ENCODE measurements at places on chromosomes 11 and 22.

GRCh38 chr22:17638182-17638431 is 450 bp upstream of the BCL2L13 start:
- DNase-seq = no peak

GRCh38 chr11:92820860-92821259 is 148.6 kb upstream of the MTNR1B start:
- no peak for DNase-seq

- DNase-seq = peak; percentile 5
Measured at GRCh38 chr22:29167032-29167911, 38.4 kb upstream of the EMID1 start.

DNA sequence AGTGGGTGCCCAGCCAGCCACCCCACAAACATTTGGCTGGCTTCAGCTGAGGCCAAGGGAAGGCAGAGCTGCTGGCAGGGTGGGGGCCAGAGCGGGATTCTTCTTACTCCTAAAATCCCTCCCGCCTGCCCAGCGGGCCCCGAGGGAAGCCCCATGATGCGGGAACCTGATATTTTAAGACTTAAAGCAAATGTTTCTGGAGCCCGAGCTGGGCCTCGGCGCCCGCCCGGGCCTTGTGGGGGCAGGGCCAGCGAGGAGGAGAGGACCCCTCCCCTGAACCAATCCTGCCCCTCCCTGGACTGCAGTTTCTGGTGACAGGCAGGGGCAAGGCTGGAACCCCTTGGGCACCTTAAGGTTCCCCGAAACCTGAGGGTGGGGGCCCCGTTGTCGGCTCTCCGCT is 17.2 kb downstream of the GP1BB start:
- DNase-seq = no peak

GRCh38 chr11:63573881-63574855 is 11.0 kb upstream of the PLAAT2 start:
- peak; percentile 62 for DNase-seq

- DNase-seq = no peak
Measured at GRCh38 chr11:57335023-57335342, 709 bp downstream of the SSRP1 start.

GRCh38 chr11:9962722-9963121 is 298.8 kb downstream of the SWAP70 start:
- DNase-seq = no peak

DNA sequence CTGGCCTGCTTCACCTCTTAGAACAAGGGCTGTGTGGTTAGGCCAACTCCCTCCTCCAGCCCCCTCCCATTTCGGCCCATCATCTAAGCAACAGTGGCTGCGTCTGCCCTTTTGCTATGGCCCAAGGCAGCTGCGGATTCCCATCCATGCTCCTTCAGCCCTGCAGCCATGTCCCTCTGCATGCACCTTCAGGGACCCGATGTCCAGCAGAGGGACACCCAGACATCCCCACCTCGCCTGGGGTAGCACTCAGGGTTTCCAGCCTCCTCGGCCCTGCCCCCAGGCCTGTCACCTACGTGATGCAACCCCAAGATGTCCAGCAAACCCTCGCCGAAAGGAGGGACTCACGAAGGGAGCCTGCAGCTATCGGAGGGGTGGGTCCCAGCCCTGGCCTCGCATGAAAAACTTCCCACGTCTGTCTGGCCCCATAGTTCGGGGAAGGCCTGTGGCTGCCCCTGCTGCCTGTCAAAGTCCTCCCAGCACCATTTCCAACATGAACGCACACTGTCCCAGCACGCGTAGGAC is 194.4 kb downstream of the CTTN start:
- no peak for DNase-seq

- no peak for DNase-seq
Measured at GRCh38 chr22:36673821-36674220, 29.7 kb downstream of the CACNG2 start.

GRCh38 chr11:128886406-128887124 is 4.6 kb upstream of the KCNJ5 start:
- no peak for DNase-seq

DNA sequence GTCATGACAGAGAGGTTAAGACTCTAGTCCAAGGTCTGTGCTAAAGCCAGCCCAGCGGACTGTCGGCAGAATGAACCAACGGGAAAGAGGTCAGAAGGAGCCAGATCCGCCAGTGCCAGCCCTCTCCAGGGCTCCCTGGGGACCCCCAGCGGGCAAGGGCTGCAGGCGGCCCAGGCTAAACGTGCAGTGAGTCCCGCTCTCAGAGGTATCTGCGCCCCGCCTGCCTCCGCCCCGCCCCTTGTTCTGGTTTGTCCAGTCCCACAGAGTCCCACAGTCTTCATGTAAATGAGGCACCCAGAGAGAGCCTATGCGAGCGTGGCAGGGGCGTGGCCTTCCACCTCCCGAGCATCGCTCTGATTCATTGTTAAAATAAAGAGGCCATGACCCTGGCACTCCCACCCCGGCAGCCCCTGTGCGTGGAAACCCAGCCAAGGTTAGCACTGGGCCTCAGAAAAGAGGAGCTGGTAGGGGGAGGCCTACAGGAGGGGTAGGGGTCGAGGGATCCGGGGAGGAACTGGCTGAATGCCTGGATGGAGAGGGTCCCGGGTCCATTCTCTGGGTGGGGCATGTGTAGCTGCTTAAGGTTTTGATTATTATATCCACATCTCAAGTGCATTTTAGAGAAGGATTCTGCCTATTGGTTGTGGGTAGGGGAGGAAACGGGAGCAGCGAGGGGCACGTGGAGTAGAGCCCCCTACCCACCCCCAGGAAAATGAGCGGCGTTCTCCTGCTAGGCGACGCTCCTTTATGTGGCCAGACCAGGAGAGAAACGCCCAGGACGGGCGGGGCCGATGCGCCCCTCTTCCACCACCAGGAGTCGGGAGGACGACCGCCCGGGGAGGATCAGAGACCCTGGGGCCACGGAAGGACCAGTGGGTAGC is at the start of gene TRIOBP:
Gene TRIOBP (plus strand): TSS at position 392 of the 881 bp plus-strand sequence. CDS start 4,318 bp downstream, outside the sequence.
- peak; percentile 91 for DNase-seq

DNA sequence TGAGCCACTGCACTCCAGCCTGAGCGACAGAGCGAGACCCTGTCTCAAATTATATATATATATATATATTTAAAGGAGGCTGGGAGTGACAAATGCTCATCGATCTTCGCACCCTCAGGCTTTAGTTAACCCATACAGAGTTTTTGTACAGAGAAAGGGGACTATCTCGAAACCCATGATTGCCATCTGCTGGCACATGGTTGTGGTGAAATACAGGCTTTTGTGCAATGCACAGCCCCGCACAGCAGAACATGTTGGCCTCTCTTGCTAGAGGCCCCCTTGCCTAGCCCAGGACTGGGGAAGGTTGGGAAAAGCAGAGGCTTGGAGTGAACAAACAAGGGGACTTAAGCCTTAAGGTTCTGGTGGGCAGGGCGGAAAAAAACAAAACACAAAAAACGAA is 3.6 kb downstream of the MYBPC3 start:
- DNase-seq = no peak

DNA sequence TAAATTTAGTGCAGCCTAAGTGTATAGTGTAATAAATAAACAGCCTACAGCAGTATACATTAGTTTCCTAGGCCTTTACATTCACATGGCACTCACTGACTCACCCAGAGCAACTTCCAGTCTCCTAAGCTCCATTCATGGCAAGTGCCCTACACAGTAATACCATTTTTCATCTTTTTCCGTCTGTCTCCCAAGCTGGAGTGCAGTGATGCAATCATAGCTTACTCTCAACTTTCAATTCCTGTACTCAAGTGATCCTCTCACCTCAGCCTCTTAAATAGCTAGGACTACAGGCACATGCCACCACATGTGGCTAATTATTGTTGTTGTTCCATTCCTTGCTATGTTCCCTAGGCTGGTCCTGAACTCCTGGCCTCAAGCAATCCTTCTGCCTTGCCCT is 54.4 kb downstream of the FCHSD2 start:
- no peak for DNase-seq

DNA sequence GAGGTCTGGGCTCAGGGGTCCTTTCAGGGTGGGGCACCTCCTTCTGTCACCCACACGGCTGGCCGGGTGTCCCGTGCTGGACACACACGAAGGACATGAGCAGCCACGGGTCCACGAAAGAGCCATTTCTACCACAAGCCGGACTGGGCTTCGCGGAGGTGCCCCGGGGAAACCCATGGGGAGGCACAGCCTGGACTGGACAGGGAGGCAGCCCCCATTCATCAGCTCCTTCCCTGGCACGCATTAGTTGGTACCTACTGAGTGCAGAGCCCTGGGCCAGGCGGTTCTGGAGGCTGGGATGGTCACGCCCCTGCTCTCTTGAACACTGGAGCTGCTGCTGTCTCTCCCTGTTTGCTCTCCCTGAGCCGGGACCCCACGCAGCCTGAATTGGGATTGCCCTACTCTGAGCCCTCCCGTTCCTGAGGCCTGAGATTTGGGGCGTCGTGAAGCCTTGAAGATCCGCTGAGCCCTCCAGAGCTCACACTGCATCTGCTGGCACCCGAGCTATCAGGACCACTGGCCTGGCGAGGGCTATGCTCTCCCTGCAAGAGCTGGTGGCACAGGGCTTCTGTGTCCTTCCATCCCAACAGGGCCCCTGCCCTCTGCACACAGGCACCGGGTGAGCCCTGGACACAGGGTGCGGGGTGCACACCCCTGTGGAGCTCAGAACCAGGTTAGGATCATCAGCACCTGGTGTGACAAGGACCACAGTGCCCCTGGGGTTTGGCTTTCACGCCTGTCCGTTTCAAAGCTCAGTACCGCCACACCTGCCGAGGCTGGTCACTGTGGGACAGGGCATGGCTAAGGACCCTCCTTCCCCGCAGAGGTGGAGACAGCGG is 84.6 kb downstream of the MYEOV start:
- DNase-seq = no peak

- DNase-seq = no peak
Measured at GRCh38 chr11:17725174-17725573, 5.8 kb downstream of the MYOD1 start.

GRCh38 chr11:117200813-117201657 is 1.9 kb downstream of the TAGLN start:
- DNase-seq = no peak

DNA sequence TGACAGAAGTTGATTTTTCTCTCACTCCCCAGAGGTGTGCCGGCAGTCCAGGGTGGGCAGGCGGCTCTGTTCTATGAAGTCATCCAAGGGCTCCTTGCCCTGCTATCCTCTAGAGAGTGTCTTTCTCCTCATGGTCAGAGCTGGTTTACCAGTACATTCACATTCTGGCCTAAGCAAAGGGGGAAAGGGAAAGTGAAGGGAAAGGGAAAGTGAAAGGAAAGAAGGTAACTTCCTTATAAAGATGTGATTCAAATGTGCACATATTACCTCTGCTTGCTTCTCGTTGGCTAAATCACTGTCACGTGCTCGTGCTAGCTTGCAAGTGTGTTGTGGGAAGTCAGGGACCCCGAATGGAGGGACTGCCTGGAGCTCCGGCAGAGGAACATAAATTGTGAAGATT is 2.9 kb upstream of the HTATIP2 start:
- DNase-seq = peak; percentile 56

DNA sequence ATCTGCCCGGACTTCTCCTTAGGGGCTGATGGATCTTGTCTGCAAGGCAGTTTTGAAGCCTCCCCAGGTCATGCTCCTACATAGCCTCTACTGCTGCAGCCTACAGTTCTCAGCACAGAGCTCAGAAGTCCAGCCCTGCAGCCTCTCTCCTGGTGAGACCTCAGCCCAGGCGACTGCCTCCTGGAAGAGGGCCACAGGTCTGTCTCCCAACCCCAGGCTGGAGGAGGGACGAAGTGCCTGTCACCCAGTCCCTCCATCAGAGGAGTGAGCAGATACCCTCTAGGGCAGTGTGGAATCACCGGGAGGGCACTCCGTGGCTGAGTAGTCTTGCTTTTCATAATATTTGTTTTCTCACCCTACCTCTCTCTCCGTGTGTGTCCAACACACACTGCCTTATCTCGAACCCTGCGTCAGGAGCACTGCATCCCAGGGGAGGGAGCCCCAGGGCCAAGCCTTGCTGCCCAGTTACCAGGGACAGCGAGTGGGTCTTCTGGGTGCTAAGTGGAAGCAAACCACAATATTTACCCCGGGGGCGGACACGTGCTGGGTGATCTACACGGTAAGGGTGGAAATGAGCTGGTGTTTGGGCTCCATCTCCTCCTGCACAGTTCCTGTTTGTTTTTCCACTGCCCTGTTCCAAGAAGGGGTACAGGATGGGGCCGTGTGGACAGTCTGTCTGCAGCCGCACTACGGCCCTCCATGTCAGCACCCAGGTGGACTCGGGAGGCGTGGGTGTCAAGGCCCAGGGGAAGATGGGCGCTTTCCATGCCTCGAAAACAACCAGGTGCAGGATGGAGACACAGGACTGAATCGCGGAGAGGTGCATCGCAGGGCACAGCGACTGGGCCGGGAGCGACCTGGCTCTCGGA is 133.7 kb upstream of the HSD17B12 start:
- no peak for DNase-seq

- no peak for DNase-seq
Measured at GRCh38 chr11:97756571-97757335, 1264.0 kb upstream of the CNTN5 start.

DNA sequence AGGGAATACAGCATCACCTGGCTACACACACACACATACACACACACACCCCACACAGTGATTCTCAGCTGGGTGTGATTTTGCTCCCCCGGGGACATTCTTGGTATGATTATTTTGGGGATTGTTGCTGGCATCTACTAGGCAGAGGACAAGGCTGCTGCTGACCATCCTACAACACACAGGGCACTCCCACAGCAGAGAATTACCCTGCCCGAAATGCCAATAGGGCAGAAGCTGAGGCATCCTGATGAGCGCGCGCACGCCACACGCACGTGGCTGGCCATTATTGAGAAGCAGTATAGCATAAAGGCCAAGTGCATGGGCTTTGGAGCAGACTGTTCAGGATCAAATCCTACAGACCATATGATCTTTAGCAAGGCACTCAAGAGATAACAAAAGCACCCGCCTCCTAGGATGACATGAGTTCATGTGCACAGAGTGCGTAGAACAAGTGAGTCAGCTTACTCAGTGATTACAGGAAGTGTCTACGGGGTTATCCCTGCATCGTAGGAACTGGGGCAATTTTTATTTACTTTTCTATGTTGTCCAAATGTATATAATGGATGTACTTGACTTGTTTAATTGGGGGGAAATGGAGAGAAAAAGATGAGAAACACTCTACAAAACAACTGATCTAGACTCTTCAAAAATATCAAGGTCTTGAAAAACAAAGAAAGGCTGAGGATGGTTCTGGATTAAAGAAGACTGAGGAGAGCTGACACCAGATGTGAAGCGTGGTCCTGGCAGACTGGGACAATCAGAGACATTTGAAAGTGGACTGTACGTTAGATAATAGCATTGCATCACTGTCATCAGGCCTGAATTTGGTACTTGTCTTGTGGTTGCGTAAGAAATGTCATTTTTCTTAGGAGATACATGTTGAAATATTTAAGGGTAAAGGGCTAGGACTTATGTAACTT is 7.2 kb upstream of the EHD1 start:
- peak; percentile 56 for DNase-seq

DNA sequence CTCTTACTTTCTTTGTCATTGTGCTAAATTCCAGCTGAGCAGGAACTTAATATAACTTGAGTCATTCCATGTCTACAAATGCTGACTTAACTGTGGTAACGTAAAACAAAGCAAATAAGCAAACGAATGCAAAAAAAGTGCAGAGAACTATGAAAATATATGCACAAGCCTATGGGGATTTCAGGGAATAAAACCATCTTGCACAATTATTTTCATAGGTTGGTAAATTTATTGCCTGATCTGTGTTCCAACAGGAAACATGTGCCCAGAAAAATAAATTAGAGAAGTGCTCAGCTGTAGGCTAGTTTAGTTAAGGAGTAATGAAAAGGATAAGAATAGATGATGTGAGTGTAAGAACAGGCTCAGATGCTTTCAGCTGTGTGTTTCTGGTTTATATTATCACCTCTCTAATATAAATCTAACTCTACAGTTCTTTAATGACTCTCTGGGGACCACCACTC is 1169.3 kb downstream of the LRRC4C start:
- no peak for DNase-seq

- DNase-seq = no peak
Measured at GRCh38 chr11:100682247-100682969, 4.7 kb upstream of the ARHGAP42 start.
